Stimulated activated CD4-positive, alpha-beta T cell treated with anti-CD3 and anti-CD28 coated beads, TNF-alpha, amount 100 ng/mL, for 1 hour (primary cell): ENCODE measurements at places on chromosomes 4 and X.

DNA sequence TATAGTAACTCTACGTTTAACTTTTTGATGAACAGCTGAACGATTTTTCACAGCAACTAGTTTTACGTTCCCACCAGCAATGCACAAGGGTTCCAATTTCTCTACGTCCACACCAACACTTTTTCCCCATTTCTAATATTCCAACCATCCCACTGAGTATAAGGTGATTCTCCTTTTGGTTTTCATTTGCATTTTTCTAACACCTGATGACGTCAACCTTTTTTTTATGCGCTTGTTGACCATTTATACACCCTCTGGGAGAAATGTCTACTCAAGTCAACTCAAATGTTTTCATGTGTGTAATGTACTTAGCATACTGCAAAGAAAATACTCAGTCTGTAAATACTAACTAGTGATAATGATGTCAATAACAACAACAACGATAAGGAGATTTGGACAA, 177.2 kb upstream of the TENM3 start:
- DNase-seq, result no peak

DNA sequence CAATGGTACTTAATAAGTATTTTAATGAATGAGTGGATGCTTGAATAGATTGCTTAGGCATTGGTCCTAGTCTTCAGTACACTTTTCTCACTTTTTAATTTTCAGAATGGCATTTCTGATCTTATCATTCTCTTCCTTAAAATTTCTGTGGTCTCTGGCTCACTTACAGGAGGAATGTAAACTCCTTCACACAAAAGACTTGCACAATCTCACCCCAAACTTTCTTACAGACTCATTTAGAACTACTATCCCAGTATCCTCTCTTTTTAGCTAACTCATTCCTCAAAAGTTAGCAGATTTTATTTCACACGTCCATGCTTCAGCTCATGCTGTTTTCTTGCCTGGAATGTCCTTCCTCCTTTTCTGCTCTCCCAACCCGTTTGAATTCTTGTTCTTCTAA, 350.1 kb downstream of the GRXCR1 start:
- DNase-seq, result no peak

DNA sequence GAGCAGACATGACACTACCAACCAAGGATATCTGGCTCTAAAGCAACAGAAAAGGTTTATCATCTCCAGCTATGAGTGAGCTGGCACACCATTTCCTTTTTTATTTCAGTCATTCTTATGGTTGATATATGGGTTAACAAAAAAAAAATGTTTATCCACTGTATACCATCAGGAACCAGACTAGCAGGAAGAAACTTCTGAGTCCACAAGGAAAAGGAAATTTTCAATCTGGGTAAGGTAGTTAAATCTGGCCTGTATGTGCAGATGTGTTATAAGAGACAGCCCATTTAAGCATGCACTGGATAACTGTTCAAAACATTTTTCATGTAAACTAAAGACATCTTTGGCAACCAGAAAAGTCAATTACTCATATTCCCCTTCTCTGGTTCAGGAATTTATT, 35.0 kb downstream of the AMMECR1 start:
- no peak for DNase-seq

DNA sequence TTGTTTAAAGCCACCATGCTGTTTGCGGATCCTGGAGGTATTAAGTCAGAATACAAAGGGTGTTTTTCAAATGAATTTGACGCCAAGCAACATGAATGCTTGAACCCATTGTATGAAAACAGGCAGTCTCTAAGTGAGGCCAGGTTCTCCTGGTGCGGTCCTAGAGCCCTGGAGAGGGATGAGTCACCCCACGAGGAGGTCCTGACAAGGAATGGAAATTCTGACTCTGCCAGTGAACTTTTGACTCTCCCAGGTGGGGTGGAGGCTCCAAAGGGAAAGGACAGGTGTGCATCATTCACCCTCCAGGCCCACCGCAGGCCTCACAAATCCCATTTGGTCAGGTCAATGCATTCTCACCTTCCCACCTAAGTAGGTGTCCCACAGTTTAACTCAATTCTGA, 1.5 kb downstream of the TRIM2 start:
- DNase-seq, result no peak

GRCh38 chrX:129759576-129760061, 20.1 kb upstream of the SASH3 start:
- DNase-seq, result no peak

DNA sequence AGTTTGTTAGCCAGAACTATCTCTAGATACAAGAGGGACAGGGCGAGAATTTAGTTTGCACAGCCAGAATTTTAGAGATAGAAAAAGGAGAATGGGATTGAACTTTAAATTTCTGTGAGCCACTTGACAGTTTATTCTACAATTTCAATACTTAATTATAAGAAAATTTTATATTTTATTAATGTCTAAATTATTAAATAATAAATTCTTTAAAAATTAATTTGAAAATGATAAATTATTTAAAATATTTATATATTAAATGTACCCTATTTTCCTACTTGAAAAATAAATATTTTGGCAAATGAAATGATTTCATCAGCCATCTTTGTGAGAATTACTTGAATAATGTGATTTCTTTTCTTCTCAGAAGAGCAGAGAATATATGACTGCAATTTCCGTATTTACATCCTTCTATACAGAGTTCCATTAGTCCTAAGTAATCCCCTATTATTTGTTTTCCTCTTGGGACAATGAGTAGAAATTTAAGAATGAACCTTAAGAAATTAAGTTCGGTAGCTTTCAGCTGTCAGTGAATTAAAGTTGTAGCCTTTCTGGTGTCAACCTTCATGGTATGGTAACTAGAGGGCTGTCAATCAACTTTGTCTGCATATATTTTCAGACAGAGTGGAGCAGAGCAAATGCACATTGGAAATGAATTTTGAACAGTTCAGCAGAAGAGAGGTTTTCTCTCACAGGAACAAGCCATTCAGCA, 763.9 kb downstream of the PCDH18 start:
- no peak for DNase-seq

GRCh38 chr4:136329042-136329662, 1203.1 kb downstream of the PCDH18 start:
- no peak for DNase-seq

DNA sequence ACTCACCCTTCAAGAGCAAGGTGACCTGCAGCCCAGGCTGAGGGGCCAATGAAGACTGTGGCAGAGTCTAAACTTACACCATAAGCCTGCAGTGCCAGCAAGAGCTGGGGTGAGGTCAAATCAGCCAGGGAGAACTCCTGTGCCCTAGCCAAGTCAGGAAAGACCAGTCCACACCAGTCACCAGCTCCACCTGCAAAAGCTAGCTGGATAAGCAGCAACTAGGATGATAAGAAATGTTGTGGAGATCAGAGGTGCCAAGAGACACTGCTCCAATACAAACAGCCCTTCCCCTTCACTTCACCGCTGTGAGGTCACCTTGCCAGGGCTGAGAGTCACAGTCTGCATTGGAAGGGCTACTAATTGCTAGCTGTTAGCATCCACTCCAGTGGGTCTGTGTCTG, 31.3 kb downstream of the NIPAL1 start:
- no peak for DNase-seq

DNA sequence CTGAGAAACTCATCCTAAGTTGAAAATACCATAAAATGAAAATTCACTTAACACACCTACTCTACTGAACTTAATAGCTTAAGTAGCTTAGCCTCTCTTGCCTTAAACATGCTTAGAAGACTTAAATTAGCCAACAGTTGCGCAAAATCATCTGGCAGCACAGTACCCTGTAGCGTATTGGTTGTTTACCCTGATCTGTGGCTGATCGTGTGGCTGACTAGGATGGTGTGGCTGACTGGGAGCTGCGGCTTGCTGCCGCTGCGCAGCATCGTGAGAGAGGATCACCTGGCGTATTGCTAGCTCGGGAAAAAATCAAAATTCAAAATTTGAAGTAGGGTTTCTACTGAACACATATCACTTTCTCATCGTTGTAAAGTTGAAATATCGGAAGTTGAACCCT, 6.3 kb downstream of the RUFY3 start:
- no peak for DNase-seq

- DNase-seq, result no peak
Observed at GRCh38 chr4:150547154-150547838, 34.7 kb upstream of the MAB21L2 start.

- no peak for DNase-seq
Observed at GRCh38 chrX:26254436-26254835, 38.5 kb downstream of the MAGEB5 start.

- DNase-seq, result no peak
Observed at GRCh38 chr4:75179510-75179909, 246.6 kb downstream of the PARM1 start.

GRCh38 chr4:188270273-188271069, 131.2 kb downstream of the TRIML1 start:
- no peak for DNase-seq

GRCh38 chrX:37752936-37753335, 26.9 kb upstream of the CYBB start:
- DNase-seq, result no peak

DNA sequence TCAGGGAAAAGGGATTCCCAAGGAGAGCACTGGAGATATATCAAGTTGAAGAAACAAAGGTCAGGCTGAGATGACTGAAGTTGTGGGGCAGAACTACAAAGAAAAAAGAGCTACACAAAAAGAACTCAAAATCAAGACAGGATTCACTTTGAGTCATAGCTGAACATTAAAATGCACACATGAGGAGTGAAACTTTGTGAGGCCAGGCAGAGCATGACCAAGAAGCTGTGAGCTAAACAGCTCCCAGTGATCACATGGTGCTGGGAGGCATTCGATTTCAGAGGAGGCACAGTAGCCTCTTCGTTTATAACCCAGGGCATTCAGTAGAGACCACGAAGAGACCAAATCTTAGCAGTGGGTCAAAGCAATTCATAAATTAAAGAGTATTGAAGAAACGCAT, 145.3 kb downstream of the ATRX start:
- no peak for DNase-seq

DNA sequence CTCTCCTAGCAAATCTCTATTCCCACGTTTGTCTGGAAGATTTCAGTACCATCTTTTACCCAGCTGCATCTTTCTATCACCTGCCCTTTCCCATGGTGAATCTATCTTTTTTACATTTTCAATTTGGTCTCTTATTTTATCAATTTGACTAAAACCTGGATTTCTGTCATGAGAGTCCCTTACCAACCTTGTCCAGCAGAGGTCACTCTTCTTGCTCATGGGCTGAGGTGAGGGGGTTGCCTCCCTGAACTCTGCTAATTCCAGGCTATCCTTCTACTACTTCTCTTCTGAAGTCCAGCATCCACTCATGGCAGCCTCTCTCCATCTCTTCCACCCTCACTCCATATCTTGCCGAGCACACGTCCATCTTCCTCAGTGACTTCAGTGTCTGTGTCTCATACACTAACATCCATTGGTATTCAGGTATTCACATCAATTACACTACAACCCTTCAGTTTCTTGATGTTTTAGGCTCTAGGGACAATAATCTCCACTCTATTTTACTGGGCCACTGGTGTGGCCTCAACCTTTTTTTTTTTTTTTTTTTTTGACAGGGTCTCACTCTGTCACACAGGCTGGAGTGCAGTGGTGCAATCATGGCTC, 17.8 kb upstream of the ZNF827 start:
- no peak for DNase-seq

GRCh38 chr4:69057620-69058409, 38.5 kb upstream of the UGT2B7 start:
- DNase-seq, result no peak

DNA sequence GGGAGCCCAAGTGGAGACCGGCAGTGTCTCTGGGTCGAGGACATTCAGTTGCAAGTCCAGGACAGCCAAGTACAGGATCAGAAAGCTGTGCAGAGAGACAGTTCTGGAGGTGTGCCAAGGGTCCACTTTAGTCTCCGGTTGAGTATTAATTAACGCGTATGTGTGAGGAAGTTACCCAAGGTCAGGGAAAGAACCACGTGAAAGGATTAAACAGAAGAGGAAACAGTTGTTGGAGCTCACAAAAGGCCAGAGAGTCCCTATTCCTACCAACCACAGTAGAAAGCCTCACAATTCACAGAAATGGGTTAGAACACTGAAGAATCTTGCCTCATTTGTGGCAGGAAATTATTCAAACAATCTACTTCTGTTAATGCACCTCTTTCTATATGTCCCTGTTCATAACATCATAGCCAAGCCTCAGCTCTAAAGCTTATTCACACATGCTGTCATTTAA, 17.9 kb upstream of the NSUN7 start:
- no peak for DNase-seq

GRCh38 chrX:37895795-37896510, 48.6 kb upstream of the DYNLT3 start:
- no peak for DNase-seq

GRCh38 chr4:7444731-7445130, 10.0 kb upstream of the PSAPL1 start:
- DNase-seq, result no peak

DNA sequence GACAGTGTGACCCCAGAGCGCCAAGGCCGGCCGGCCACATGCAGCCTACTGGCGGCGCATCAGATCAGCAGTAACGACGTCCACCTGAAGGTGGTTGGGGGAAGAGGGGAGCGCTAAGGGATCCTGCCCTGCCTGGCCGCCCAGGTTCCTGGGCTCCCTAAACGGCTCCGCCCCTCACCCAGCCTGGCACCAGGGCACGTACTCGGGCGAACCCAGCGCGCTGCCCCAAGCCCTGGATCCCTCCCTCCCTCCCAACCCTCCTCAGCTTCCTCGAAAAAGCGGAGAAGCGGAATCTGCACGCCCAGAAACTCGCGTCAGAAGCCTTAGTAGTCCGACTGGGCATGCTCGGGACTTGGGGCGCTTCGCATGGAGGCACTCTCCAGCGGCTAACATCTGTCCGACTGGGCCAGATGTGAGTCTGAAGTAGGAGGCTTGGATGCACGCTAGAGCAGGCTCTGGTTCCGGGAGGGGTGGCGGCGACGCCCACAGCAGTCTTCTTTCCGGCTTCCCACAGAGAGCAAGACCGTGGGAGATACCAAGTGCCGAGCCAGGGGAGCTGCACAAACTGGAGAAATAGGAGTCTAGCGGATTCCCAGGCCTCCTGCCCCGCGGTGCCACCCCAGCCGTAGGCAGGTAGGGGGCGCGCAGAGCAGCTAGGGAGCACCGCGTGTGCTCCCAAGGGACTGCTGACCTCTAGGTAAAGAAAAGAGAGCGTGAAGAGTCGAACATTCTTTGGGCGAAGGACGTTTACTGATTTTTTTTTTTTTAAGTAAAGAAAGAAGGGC, 114.3 kb upstream of the TEX13C start:
- DNase-seq, result no peak

DNA sequence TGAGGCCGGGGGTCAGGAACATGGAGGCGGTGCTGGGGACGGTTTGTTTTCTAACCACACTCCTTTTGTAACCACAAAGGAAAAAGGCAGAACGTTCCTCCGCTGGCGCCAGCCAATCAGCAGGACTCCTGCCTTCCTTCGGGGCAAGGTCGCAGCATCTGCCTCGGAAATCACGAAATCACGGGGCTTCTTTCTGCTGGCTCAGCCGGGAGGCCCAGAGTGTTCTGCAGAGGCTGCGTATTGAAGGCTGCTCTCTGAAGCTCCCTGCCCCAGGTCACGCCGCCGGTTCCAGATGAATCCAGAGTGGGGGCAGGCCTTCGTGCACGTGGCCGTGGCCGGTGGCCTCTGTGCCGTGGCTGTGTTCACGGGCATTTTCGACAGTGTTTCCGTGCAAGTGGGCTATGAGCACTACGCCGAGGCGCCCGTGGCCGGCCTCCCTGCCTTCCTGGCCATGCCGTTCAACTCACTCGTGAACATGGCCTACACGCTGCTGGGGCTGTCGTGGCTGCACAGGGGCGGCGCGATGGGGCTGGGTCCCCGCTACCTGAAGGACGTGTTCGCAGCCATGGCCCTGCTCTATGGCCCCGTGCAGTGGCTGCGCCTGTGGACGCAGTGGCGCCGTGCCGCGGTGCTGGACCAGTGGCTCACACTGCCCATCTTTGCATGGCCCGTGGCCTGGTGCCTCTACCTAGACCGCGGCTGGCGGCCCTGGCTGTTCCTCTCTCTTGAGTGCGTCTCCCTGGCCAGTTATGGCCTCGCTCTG, 9.4 kb downstream of the TMEM187 start:
- DNase-seq, result no peak
